ENCODE measurements at places on chromosomes 2 and 18.

DNA sequence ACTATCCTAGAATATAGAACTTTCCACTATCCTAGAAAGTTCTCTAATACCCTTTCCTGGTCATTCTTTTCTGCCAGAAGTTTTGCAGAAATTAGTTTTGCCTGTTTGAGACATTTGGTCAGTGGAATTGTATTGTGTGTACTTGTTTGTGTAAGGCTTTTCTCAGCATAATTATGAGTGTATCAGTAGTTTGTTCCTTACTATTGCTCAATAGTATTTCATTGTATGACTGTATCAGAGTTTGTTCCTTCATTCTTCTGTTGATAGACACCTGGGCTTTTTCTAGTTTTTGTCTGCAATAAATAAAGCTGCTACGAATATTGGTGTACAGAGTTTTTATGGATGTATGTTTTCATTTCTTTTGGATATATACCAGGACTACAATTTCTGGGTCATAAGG is 27.2 kb downstream of the CCDC138 start:
- DNase-seq = no peak

GRCh38 chr18:54263904-54264336 is 5.4 kb upstream of the POLI start:
- DNase-seq = no peak

DNA sequence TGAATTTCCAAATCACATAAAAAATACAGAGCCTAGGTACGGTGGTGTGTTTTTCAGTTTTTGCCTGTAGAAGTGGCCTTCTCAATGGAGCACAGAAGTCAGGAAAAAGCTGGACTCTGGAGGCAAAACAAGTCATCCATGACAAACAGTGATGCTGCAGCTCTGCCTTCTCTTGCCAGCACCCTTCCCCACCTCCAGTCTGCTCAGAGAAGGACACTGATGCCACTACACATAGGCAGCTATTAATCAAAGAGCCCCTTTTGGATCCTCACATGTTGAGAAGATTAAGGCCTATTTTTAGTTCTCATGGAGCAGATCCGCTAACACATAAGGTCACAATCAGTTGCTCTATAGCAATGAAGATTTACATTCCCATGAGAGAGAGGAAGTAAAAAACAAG is 181.6 kb upstream of the GALNT5 start:
- no peak for DNase-seq

DNA sequence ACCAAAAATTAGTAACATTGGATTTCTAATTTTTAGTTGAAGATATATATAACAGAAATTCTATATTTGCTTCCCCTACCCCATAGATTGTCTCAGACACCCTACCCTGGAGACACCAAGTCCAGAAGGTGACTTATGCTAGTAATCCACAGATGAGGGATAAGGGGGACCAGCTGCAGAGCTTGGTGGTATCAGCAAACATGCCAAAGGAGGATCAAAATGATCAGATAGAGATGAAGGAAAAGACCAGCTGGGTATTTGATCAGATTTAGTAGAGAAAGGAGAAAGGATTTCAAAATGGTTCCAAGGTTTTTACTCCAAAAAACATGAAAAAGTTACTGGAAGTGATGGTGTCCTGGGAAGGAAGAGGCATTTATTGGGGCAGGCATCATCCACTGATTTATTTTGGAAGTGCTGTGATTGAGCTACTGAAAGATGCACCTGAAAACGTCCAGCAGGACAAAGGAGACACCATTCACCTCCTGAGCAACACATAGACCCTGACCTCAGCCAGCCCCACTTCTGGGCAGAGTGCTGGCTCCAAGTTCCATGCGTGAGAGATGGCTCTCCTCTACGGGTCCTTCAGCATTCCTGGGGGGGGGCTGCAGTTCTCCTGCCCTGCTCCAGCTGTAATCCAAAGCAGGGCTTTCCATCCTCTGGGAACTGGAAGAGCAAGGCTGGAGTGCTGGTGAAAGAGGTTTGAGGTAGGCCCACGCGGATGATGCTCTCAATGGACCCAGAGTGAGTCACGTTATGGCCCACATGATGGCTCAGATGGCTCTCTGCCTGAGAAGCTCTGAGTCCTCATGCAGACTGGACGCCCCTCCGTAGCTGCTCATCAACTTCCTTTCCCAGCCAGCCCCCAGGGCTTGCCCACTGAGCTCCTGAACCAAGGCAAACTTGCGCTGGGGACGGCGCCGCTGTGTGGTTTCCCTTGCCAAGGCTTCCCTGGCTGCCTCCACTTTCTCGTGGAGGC is 3.7 kb upstream of the LRRFIP1 start:
- DNase-seq = no peak

- no peak for DNase-seq
Measured at GRCh38 chr18:36629138-36629530, 199.7 kb downstream of the TPGS2 start.

GRCh38 chr2:240448387-240449274 is 13.2 kb downstream of the GPC1 start:
- DNase-seq = no peak
